ENCODE measurements at places on chromosomes 12 and 14. TPM values are rescaled to one million over a fixed set of nuclear protein-coding genes. Genes with fewer than 3 reads are reported as not detected.

DNA sequence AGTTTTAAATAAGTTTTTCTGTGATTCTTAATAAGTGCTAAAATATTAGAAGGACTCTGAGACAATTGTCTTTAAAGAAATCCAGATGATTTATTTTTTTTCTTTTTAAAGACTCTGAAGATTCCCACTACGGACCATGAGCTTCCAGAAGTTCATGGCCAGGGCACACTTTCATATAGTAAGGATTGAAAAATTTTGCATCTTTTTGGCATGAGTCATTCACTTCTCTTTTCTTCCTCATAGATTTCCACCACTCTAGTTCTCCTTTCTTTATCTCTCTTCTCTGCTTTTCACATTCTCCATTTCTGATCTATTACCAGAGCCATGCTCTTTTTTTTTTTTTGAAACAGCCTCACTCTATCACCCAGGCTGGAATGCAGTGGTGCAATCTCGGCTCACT, 385.8 kb downstream of the FLRT2 start:
- DNase-seq, result no peak

DNA sequence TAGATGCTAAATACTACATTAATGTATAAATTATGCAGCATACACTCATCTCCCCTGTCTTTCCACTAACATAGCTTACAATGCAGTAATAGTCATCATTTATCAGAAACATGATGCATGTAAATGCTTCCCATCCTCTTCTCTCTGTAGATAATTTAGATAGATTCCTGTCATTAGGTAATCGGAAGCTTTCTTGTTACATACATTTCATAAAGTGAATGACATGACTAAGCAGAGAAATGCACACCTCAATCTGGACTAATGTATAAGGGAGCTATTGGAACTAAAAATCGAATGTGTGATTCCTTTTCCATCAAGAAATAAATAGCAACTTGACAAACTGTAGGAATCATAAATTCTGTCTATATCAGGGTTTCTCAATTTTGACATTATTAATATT, 273.4 kb downstream of the RASSF9 start:
- DNase-seq, result no peak

- no peak for DNase-seq
Measured at GRCh38 chr12:124640056-124640455, 72.6 kb upstream of the NCOR2 start.

- DNase-seq, result no peak
Measured at GRCh38 chr12:31018106-31018789, 55.4 kb upstream of the DDX11 start.

DNA sequence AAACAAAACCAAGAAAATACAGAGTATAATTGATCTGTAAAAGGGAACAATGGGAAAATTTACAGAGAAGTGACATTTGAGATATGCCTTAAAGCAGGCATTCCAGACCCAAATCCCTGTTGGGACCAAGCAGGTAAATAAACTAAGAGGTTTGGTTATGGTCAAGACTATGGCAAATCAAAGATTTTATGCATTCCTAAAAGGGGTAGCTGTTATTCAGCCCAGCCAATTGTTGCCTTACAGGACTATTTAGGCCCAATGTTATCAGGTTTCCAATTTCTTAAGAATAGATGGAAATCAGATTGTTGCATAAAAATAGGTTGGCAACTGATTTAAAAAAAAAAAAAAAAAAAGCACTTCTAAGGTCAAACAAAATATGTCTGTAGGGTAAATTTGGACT, 5.3 kb downstream of the DNAI7 start:
- no peak for DNase-seq

GRCh38 chr14:34099635-34100034, 148.8 kb upstream of the EGLN3 start:
- no peak for DNase-seq

- peak; percentile 51 for DNase-seq
Measured at GRCh38 chr12:130031571-130032189, 127.9 kb upstream of the TMEM132D start.

GRCh38 chr12:12685305-12685704, 10.7 kb downstream of the GPR19 start:
- DNase-seq, result no peak

DNA sequence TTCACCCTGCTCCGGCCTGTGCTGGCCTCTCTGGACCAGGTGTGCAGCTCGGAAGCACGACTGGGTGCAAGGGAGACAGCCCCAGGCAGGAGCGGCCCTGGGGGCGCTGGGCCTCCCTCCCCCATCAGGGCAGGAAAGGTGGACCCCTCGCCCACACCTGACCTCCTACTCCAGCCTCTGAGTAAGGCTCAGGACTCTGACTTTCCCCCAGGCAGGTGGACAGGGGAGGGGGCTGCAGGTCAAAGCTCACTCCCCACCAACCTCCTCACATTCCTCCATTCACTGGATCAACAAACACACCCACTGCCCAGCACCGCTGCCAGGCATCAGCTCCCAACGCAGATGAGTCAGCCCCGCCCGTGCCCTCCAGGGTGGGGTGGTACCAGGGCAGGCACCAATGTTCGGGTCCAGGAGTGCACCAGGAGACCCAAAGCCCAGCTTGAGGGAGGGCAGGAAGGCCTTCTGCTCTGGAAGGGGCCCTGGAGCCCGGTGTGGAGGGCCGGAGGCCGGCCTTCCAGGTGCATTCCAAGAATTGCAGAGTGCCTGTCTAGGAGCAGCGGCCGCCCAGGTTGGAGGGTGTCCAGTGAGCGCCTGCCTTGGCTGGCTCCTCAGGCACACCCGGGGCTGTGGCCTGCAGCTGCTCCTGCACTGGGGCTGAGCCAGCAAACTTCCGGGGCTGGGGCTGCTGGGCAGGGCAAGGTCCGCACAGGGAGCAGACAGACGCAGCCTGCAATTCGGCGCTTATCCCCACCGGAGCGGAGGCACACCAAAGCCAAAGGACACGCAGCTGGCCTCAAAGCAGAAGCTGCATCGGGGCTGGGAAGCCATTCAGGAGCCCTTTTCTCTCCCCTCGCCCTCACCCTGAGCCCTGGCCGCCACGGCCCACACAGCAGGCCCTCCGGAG, 1.6 kb upstream of the INF2 start:
- no peak for DNase-seq

- DNase-seq, result no peak
Measured at GRCh38 chr14:58707949-58708348, 70.2 kb downstream of the DACT1 start.

DNA sequence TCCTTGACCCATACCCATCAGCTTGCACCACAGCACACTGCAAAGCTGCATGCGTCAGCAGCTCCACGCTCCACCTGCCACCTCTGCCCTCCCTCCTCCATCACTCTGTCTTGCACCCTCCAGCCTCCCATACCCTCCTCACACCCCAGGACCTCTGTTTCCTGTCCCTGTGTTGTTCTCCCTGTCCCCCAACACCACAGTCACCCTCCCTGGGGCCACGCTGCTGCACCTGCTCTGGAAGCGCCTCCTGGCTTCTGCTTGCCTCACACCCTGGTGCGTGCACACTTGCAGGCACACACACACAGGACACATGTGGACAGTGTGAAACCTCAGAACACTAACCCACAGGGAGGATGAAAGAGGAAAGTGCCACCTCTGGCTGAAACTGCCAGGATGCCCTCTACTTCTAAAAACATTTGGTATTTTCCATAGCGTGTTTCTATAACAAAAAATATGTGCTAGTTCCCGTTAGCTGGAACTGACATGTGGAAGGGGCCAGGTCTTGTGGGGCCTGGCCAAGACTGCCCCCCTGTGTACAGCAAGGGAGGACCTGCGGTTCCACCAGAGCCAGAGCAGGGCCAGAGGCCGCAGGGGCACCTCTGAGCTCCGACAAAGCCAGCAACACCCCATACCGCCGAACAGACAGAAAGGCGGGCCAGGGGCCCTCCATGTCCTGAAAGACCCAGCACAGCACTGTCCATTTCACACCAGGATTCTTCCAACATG, 10.0 kb downstream of the BRF1 start:
- peak; percentile 32 for DNase-seq

- no peak for DNase-seq
Measured at GRCh38 chr14:73714656-73715081, 485 bp upstream of the PNMA1 start.

GRCh38 chr14:21734457-21735074, 60.9 kb upstream of the OR4E1 start:
- DNase-seq, result peak; percentile 40

DNA sequence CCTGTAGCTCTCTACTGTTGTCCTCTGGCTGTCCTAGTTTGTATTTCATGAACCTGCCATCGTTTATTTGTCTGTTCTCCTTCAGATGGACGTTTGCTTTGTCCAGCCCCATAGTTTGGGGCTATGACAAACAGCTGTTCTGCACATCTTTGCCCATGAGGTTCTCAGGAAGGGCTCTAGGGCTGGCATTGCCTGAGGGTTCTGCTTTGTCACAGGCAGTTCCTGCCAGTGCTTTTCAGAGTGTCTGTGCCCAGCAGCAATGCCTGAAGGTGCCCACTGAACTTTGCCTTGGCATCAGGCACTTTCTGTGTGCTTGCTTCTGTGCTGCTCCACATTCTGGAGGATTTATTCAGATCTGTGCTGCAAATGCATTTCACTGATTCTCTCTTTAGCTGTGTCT, 361.3 kb downstream of the TMEM121 start:
- no peak for DNase-seq

GRCh38 chr12:51407604-51408003, 16.4 kb upstream of the GALNT6 start:
- DNase-seq, result no peak

DNA sequence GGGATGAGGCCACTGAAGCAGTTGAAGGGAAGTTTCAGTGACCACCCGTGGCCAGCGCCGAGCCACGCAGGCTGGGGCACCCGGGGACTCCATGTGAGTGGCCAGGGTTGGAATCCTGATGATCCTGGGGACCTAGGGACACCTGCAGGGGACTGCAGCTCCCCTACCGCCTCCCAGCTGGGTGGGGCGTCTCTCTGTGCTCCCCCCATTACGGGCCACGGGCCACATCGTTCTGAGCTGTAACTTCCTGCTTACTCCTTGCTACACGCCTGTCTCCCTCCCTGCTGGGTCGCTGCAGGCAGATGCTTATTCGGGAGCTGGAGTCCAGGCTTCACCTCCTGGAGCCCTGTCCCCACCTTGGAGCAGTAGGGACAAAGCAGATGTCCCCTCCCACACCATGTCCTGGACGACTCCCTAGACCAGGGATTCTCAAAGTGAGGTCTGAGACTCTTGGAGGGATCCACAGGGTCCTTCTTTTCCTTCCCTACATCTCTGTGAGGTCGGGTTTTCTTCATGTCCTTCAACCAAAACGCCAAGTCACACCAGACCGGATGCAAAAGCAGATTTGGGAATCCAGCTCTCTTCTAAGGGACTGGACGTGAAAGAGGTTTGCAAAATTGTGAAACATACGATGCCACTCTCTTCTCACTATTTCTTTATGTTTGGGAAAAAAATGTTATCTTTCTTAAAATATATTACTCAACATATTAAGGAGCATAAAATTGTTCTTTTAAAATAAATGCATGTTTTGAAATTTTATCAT, 85.9 kb upstream of the NCOR2 start:
- no peak for DNase-seq

DNA sequence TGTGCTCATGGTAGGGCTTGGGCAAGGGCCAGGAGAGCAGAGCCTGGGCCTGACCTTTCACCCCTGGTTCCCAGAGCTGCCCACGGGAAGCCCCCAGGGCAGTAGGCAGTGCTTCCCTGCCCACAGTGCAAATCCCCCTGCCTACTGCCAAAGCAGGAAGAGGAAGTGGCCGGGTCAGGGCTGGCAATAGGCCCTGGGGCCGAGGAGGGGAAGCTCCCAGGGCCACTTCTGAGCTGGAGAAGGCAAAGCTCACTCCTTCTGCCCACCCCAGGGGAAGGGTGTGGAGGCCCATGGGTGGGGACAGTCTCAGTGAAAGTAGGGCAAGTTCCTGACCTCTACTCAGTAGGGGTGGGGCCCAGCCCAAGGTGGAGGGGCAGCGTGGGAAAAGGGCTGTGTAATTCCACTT, 5.4 kb upstream of the NR4A1 start:
- no peak for DNase-seq

EML1 gene
- not detected for total RNA-seq

SCNN1A gene
- total RNA-seq, result 0.20 TPM

SOAT2 gene
- total RNA-seq, result not detected

ACSS3 gene
- total RNA-seq, result not detected

CLBA1 gene
- 5.5 TPM for total RNA-seq

CCND2 gene
- total RNA-seq, result 23.0 TPM

ART4 gene
- total RNA-seq, result not detected

TESPA1 gene
- total RNA-seq, result 19.0 TPM

Measured in B cell (primary cell).